ENCODE measurements at places on chromosomes 16 and 17.

- no peak for DNase-seq
Observed at GRCh38 chr17:4560421-4560820, at the start of gene GGT6. Gene GGT6 (minus strand): TSS chr17:4560577. CDS start chr17:4560521, 56 bp downstream.

GRCh38 chr17:47840742-47841487 lies at the start of gene SCRN2:
Gene SCRN2 (minus strand): TSS chr17:47841273. CDS start chr17:47840843, 430 bp downstream.
- peak; percentile 93 for DNase-seq

DNA sequence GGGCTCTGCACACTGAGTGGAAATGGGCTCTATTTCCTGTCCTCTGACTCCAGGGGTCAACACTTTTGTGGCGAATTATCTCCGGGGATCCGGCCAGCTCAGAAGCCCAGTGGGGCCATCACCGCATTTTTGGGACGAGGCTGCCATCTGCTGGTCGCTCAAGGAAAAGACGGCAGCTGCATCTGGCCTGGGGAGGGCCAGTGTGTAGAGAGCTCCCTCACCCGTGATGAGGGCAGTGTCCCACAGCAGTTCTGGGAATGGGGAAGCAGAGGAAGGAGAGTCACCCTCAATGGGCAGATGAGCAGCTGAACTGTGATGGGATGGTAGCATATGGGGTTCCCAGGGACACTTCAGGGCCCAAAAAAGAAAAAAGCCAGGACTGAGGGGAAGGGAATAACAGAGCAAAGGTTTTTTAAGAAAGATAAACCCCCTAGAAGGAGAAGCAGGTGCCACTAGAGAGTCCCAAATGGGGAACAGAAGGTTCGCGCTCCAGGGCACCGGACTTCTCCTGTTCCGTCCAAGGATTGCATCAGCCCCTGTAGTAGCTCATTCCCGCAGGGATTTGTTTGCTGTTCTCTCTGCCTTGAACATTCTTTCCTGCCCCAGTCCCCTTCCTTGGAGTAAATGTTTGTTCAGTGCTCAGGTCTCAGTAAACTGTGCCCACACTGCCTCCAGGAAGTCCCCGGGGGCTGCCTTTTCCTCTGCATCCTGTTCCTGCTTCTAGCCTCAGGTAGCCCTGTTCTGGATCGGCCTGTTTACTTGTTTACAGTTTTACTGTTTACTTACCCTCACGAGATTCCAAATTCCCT lies 9.3 kb upstream of the ABCC12 start:
- DNase-seq = peak; percentile 82

- no peak for DNase-seq
Observed at GRCh38 chr17:41772218-41772585, 14.3 kb downstream of the JUP start.

DNA sequence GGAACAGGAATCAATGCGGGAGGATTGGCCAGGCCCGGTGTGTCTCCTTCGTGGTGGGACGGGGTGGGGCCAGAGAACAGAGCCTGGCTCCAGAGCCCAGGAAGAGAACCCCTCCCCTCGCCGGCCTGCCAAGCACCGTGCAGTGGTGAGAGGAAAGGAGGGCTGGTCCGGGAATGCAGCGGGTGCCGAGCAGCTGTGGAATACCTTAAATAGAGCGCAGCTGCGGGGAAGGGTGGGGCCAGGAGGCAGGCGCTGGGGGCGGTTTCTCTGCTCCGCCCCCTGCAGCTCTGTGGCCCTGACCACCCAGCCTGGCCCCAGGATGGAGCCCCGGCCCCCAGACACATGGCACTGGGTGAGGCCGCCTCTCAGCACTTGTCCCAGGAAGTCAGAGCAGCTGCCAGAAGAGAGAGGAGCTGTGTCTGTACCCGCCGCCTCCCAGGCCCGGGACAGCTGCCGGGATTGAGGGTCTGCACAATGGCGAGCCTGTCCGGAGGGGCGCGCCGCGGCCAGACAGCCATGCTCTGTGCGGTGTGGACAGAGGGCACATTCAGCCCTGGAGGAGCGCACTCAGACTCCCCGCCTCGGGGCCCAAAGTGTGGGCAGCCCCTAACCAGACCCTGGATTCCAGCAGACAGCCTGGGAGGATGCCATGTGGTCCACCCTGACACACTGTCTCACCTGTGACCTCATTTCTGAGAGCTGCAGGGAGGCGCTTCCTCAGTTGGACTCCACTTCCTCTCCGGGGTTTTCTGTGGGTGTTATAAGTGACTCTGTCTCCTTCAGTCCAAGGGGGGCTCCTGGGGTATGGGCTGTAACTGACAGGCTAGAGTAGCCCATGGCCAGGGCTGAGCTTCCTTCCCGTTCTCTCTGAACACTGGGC lies 268.8 kb downstream of the SEC14L1 start:
- no peak for DNase-seq

GRCh38 chr17:67506966-67507365 lies 129.9 kb downstream of the PITPNC1 start:
- no peak for DNase-seq

- DNase-seq = no peak
Observed at GRCh38 chr16:11986521-11987057, 10.1 kb downstream of the SNX29 start.

DNA sequence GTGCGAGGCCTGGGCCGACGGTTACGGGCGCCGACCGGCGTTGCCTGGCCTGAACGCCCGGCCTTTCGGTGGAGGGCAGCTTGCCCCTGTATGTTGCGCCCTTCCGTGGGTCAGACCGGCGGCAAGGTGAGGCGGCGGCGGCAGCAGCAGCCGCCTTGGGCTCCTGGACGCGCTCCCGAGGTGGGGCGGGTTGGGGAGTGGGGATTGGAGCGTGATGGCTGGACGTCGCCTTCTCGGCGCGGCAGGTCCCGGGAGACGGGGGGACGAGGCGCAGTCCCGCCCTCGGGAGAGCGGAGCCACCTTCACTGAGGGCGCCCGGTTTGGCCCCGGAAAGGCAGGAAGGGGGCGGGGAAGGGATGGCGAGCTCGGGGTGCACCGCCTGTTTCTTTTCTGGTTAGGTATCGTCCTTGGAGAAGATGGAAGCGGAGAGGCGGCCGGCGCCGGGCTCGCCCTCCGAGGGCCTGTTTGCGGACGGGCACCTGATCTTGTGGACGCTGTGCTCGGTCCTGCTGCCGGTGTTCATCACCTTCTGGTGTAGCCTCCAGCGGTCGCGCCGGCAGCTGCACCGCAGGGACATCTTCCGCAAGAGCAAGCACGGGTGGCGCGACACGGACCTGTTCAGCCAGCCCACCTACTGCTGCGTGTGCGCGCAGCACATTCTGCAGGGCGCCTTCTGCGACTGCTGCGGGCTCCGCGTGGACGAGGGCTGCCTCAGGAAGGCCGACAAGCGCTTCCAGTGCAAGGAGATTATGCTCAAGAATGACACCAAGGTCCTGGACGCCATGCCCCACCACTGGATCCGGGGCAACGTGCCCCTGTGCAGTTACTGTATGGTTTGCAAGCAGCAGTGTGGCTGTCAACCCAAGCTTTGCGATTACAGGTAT lies 671 bp downstream of the DGKE start:
- DNase-seq = no peak

DNA sequence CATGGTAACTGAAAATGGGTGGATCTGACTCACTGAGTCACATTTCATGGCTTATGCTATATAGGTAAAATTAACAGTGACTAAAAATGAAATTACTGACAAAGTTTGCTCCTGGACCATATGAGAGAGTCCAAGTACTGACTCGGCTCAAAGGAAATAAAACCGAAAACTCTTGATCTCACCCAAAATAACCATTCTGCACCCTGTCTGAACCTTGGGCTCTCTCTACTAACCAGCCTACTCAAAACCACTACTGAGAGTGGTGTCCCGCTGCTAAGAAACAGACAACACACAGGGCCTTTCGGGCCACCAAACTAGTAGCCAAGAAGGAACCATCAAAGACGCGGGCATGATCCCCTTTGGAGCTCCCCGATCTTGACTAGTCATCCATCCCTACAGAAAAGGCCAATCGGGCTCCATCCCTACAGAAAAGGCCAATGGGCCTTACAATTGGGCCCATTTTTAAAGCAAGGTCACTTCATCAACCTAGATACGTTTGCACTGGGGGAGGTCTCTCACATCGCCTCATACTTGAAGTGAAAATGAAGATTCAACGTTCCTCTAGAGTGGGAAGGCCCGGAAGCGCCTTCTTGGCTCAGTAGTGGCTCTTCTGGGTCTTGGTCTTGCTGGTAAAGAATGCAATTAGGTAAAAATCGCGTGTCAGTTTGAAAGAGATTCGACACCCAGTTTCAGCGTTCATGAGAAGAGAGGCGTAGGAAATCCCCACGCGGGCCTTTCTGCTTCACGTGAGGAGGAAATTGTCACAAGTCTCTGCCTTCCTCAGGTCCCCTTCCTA lies 720 bp upstream of the ZPBP2 start:
- no peak for DNase-seq

GRCh38 chr17:50180111-50180510 lies 14.3 kb downstream of the SGCA start:
- DNase-seq = no peak

DNA sequence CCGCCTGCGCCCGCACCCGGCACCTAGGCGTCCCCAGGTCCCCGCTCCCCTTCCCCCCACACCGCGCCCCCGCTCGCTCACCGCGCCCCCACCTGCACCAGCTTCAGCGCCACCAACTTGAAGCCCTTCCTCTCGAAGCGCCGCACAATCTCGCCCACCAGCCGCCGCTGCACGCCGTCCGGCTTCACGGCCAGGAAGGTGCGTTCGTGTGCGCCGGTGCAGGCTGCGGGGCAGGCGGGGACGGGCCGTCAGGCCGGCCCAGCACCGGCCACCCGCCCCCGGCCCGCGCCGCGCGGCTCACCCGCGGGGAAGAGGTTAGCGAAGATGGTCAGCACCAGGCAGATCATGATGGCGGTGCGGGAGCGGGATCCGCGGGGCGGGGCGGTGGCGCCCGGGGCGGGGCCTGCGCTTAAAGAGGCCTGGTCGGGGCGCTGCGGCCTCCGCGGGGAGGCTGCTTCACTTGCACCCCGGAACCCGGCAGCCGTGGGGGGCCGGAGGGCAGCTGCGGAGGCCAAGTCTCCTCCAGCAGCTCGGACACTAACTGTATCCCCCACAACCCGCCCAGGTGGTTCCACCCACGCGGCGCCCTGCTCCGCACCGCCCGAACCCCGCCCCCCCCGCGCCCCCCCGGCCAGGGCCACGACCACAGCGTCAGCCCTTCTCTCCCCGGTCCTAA lies at the start of gene NME3:
NME3 (minus strand) TSS at position 356 of the 676 bp plus-strand sequence; CDS start at position 347, 9 bp downstream.
- no peak for DNase-seq

DNA sequence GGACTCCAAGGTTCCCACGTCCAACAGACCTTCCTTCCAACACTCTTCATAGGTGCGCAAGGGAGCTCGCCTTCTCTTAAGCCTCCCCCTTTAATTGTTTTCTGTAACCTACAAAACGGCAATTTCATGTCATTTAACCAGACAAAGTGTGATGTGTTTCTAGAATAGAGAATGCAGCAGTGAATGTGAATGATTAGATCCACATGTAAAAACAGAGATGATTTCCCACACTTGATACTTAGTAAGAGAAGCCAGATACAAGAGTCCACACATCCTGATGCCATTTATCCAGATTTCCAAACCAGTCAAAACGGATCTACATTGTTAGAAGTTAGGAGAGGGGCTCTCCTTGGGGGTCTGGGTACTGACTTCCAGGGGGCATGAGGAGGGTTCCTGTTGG lies 89.3 kb downstream of the IRF8 start:
- no peak for DNase-seq

- DNase-seq = no peak
Observed at GRCh38 chr17:34850964-34851363, 110.3 kb downstream of the CCT6B start.

DNA sequence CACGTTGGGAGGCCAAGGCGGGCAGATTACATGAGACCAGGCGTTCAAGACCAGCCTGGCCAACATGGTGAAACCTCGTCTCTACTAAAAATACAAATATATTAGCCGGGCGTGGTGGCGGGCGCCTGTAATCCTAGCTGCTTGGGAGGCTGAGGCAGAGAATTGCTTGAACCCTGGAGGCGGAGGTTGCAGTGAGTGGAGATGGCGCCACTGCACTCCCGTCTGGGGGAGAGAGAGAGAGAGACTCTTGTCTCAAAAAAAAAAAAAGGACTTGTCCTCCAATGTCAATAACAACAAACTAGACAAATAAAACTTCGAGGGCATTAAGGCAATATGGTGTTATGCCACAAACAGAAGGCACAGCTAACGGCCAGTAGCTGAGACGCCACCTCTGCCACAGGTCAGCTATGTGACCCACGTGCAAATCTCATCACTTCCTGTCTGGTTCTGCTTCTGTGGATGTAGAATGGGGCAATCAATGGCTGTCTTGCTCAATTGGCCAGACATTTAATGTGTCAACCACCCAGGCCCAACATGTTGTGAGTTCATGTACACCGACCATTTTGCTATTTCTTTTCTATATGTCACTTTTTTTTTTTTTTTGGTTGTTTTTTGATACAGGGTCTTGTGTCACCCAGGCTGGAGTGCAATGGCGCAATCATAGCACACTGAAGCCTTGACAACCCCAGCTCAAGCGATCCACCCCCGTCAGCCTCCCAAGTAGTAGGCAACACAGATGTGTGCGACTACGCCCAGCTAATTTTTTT lies 834 bp upstream of the TXNDC11 start:
- DNase-seq = no peak

DNA sequence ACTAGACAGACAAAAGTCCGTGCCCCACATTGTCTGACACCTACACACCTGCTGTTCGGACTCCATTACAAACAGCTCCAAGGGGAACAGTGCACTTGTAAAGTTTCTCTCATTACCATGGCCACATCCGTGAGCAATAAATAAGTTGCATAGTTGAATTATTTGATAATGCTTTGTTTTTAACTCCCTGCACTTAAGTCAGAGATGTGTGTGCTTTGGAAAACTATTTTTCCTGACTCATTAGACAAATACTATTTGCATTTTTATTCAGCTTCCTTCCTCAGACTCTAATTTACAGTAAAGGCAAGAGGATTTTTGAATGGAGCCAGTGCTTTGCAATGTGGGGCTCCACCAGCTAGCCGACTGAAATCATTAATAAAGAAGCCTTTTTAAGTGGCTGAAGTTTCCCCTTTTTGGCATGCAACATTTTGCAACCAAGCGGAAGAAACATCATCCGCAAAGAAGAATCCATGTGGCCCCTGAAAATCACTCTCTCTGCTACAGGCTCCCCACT lies 6.5 kb upstream of the CCL2 start:
- no peak for DNase-seq

DNA sequence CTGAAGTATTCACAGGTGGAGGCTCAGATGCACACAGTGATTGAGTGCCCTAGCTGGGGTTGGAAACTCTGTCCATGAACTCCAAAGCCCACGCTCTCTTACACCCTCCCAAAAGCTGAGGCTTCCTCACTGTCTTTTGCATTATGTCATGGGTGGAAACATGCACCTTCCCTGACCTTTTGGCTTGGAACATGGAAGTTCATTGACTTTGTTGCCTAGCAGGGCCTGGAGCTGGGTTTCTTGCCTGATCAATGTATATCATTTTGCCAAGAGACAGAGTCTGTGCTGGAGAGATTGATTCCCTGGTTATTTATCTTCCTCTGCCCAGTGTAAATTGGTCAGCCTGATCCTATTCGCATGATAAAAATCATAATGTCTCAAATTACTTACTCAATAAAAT lies 558.4 kb downstream of the MAF start:
- no peak for DNase-seq

DNA sequence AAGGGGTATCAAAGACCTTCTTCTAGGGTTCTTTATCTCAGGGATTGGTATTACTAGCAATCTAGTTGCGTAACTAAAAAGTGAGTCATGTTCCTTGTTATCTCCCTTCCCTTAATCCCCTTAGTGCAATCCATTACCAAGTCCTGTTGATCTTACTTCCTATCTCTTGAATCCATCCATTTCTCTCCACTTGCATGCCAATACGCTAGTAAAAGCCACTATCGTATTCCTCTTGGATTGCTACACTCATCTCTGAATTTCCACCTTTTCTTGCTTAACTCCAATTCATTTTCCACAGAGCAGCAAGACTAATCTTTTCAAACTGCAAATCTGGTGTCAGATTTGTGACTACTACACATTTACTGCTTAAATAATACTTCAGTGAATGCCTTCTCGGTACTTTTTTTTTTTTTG lies 1.8 kb upstream of the ADAT1 start:
- DNase-seq = no peak

GRCh38 chr17:55500103-55500502 lies 11.1 kb downstream of the SMIM36 start:
- DNase-seq = no peak
